RPMI7951 (cell line): ENCODE measurements at places on chromosomes 13 and 19. TPM values are rescaled to one million over a fixed set of nuclear protein-coding genes. Genes with fewer than 3 reads are reported as not detected.
A peak's percentile ranks its signal among the peaks of the same experiment; 100 is the strongest.

- DNase-seq = no peak
Measured at GRCh38 chr19:4061178-4061682, 5.5 kb downstream of the ZBTB7A start.

JSRP1 gene
- total RNA-seq = not detected in 2 replicates

- no peak for DNase-seq
Measured at GRCh38 chr13:96862999-96863398, 131.3 kb downstream of the OXGR1 start.

RSPH6A gene
- not detected in 2 replicates for total RNA-seq

DNA sequence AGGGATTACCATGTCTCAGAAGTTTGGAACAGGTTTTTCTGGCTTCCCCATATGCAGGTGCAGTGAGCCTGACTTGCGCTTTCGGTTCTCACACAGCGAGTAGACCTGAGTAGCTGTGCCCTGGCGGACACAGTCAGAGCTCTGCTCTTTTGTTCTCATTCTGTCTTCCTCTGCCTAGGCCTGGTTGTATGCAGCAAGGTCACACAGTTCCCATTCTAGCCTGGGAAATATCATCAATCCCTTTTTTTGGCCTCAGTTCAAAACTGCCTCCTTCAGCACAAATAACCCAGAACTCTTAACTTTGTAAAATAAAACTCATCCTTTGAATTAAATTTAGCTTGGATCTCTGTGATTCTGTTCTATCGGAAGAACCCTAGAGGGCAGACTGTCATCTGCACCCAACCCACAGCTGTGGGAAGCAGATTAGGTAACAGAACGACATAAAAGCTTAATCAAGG, 10.2 kb downstream of the OXGR1 start:
- DNase-seq = peak; percentile 20

CD70 gene
- total RNA-seq = 0.39 and 1.2 TPM in 2 replicates

- no peak for DNase-seq
Measured at GRCh38 chr13:94236872-94237271, 242.6 kb downstream of the DCT start.
